ENCODE measurements at places on chromosomes 3 and 15.

- no peak for DNase-seq
Observed at GRCh38 chr15:69951256-69951897, 146.3 kb downstream of the TLE3 start.

DNA sequence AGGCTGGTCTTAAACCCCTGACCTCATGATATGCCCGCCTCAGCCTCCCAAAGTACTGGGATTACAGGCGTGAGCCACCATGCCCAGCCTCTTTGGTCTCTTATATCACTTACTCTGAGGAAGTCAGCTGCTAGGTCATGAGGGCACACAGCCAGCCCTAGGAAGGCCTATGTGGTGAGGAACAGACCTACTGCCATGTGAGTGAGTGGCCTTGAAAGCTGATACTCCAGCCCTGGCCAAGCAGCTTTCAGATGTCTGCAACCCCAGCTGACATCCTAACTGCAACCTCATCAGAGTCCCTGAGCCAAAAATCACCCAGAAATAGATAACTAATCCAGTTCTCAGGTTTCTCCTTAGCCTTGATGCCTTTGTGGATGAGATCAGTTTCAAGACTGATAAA is 224.3 kb downstream of the EDEM1 start:
- no peak for DNase-seq

DNA sequence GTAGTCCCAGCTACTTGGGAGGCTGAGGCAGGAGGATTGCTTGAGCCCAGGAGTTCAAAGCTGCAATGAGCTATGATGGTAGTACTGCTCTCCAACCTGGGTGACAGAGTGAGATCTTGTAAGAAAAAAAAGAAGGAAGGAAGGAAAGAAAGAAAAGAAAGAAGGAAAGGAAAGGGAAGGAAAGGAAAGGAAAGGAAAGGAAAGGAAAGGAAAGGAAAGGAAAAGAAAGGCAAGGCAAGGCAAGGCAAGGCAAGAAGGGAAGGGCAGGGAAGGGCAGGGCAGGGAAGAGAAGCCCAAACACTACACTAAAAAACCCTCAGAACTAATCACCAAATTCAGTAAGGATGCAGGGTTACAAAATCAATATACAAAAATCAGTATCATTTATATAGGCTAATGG is 341.6 kb downstream of the ERC2 start:
- DNase-seq: no peak

DNA sequence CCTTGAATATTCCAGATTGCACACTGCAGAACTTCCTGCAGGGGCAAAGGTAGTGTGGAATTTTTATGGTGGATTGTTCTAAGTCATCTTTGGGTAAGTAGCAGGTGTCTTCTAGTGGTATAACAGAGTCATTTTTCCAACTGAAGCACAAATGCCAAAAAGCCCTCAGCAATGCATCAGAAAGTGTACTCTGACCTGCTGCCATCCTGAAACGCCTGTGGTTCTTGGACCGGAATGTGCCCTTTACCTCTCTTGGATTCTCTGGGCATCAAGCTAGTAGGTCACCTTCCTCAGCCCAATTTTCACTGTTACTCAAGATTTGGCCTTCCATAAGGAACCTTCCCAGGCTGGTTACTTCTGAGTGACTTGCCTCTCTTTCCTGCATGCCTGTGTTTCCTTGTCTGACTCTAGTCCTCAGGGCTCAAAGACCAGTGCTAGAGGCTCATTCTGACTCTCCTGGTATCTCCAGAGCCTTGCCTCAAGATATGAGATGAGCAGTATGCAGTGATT is 4.8 kb downstream of the CLSTN2 start:
- DNase-seq: no peak

GRCh38 chr3:58361866-58362265 is 29.2 kb downstream of the PXK start:
- DNase-seq: peak; percentile 34

DNA sequence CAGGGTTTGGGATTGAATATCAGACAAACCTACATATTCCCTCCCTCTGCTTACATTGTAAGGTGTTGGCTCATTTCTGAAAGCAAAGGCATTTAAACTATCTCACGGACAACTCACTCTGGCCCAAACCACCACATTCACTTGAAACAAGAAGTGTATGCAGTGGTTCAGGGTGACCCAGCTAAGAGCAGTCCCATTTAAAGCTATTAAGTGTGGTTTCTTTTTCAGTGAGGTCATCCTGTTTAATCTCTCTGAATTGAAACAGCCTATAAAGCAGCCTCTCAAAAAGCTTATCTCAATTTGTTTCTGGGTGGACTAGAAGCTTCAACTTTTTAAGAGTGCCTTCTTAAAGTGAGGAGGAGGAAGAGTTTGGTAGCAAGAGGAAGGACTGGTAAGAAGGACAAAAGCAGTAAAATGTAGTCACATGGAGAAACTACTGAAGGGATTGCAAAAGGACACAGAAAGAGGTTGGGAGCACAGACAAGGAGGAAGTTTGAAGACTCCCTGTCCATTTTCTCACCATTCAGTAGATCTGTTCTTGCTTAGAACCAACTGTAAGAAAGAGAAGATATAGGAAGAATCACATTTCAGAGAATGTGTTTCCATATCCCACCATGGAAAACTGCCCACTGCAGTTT is 151.6 kb downstream of the TMCO5A start:
- DNase-seq: no peak

GRCh38 chr15:59222906-59223550 is 16.4 kb downstream of the LDHAL6B start:
- no peak for DNase-seq

DNA sequence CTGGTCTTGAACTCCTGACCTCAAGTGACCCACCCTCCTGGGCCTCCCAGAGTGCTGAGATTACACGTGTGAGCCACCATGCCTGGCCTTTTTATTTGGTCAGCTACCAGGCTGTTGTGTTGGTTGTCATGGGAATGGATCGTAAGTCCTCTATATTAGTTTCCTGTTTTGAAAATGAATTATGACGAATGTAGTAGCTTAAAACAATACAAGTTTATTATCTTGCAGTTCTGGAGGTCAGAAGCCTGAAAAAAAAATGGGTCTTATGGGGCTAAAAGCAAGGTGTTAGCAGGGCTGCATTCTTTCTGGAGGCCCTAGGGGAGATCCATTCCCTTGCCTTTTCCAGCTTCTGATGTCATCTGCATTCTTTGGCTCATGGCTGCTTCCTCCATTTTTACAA is 25.1 kb upstream of the HERC1 start:
- no peak for DNase-seq

- no peak for DNase-seq
Observed at GRCh38 chr3:185402561-185402960, 39.6 kb downstream of the MAP3K13 start.

DNA sequence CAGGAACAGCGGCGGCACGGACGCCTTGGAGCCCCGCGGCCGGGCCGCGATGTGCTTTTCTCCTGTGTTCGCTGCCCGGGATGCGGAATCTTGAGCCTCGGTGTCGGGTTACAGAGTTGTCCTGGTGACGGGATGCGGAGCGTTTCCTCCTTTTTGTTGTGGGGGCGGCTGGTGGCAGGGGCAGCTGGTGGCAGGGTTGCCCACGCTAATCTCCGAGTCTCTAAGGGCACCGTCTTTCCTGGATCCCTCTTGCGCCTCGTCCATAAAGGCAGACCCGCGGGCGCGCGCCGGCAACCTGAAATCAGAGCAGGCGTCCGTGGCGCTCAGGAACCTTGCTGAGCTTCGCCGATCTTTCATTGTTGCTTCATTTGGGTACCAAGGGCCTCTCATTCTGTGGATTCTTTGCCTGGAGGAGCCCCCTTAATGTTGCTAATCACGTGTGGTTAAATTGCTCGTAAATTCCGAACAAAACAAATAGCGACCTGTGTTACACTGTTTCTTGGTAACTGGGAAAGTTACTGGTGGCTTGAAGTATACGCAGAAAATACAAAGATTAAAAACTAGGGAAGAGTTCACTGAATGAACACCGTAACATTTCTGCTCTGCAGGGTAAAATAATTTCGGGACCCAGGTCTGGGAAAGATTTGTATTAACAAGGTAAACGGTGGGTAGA is 844 bp upstream of the PFN2 start:
- no peak for DNase-seq

- no peak for DNase-seq
Observed at GRCh38 chr3:150152567-150152966, 181.9 kb upstream of the PFN2 start.

- DNase-seq: no peak
Observed at GRCh38 chr3:65017359-65017758, 329.6 kb upstream of the ADAMTS9 start.

DNA sequence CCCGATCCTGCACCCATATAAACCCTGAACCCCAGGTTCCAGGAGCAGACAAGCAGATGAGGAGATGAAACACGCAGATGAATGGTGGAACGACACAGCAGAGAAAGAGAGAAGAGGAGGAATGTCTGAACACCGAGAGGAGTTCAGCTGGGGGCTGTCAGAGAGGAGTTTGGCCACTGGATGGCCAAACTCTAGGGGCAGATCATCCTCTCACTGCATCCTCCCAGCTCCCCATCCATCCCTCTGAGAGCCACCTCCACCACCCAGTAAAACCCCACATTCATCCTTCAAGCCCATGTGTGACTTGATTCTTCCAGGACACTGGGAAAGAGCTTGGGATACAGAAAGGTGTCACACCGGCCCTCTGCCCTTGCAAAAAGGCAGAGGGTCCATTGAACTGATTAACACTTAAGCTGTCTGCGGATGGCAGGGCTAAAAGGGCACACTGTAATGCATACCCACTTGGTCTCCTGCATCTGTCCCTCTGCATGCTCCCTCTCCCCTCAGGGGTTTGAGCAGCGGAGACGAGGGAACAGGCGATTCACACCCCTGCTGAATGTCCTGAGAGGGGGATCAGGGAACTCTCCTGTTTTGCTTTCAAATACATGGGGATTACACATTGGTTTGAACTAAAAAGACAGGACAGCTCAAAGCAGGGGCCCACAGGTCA is 53.8 kb downstream of the TMED3 start:
- DNase-seq: no peak

- no peak for DNase-seq
Observed at GRCh38 chr3:54164192-54164975, 42.0 kb downstream of the CACNA2D3 start.

- DNase-seq: no peak
Observed at GRCh38 chr3:123389628-123389918, 59.3 kb downstream of the ADCY5 start.

GRCh38 chr15:45790325-45790943 is 155.6 kb downstream of the SQOR start:
- DNase-seq: no peak

DNA sequence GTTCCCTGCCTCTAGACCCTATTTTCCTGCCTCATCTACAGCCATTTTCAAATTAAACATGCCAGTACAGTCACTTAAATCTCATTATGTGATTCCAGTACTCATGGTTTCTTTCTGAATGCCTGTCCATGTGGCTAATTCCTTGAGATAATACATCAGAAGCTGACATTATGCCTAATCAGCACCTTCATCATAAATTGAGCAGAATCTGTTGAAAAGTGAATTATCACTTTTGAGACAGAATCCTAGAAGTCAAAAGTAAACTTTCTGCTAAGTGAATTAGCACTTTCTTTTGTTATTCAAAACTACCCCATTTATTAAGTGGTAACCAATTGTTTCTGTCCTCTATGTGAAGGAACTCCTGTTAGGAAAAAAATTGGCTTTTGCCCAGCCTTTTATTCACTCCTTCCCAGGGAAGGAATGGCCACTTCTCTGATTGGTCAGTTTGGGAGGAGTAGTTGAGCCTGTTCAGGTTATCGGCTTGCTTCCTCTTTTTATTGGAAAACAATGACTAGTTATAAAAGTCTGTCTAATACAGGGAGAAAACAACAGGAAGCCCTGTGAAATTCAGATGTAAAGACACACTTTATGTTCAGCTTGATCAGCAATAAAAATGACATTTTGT is 40.5 kb downstream of the OSTN start:
- DNase-seq: no peak

- no peak for DNase-seq
Observed at GRCh38 chr3:134817297-134817696, 22.2 kb downstream of the EPHB1 start.

DNA sequence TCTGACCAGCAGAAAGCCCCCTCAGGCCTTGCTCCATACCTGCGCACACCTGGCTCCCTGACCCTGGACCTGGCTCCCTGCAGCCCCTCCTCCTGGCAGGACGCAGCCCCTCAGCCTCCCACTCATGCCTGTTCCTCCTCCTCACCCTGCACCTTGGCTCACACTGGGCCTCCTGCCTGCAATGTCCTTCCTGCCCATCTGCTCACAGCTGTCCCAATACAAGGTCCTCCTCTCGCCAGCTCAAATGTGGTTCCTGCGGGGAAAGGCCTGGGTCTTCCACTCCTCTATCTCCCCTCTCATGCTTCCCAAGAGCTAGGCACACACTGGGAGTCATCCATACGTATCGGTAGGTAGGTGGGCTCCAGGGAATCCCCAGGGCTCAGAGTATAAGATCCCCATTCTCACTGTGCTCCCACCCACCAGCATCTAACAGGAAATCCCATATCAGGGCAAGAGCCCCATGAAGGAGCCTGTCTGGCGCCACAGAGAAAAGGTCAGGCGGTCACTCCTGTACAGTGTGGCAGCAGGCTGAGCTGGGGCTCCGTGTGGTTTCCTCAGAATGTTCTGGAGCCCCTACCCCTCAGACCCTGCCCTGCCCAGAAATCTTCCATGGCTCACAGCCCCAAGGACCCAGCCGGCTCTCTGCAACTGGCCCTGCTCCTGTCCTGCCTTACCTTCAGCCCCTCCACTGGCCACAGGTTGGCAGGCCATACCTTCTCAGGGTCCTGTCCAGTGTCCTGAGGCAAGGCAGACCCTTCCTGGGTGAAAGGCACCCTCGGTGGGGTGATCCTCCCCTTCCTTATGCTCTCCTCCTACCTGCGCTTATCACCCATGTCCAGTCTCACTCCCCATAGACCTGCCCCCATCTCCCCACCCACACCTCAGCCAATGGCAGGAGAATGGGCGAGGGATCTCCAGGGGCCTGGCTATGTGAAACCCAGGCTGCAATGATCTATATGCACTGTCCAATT is 10.9 kb downstream of the PLCD1 start:
- DNase-seq: no peak

- DNase-seq: no peak
Observed at GRCh38 chr3:58688574-58688973, 22.0 kb upstream of the FAM3D start.

DNA sequence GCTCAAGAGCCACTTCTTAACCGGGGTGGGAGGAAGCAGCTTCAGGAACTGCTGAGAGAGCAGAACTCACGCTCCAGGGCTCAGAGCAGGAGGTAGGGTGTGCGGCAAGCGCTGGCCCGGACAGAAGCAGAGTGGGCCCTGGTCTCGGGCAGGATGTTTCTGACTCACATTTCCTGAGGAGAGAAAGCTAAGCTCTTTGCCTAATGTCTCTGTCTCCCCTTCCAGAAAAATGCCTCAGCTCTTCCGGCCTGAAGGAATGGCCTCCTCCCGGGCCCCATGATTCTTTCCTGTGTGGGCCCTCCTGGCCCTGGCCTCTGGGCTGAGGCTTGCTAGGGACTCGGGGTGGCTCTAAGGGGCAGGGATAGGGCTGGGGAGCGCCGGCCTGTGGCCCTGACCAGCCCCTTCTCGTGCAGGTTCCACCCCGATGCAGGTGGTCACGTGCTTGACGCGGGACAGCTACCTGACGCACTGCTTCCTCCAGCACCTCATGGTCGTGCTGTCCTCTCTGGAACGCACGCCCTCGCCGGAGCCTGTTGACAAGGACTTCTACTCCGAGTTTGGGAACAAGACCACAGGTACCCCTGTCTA is 4.1 kb upstream of the STAB1 start:
- DNase-seq: no peak

Measured in SK-N-MC (cell line).